ENCODE measurements at places on chromosomes 3 and 15.
A peak's percentile ranks its signal among the peaks of the same experiment; 100 is the strongest.

DNA sequence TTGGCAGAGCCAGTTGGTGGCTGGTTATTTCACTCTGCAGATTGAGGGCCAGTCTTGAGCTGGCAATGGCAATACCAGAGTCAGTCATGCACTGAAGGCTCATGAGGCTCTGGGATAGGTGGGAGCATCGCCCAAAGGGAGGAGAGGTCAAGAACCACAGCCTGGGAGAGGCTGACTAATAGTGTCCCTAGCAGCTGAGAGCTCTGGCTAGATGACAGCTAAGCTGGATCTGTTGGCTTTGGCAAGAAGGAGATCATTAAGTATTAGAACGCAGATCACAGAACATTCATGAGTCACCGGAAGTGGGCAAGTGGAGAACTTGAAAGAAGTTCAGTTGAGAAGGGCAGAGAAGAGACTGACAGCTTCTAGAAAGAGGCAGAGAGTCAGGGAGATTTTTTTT lies 521.1 kb downstream of the NR2F2 start:
- DNase-seq, result no peak

DNA sequence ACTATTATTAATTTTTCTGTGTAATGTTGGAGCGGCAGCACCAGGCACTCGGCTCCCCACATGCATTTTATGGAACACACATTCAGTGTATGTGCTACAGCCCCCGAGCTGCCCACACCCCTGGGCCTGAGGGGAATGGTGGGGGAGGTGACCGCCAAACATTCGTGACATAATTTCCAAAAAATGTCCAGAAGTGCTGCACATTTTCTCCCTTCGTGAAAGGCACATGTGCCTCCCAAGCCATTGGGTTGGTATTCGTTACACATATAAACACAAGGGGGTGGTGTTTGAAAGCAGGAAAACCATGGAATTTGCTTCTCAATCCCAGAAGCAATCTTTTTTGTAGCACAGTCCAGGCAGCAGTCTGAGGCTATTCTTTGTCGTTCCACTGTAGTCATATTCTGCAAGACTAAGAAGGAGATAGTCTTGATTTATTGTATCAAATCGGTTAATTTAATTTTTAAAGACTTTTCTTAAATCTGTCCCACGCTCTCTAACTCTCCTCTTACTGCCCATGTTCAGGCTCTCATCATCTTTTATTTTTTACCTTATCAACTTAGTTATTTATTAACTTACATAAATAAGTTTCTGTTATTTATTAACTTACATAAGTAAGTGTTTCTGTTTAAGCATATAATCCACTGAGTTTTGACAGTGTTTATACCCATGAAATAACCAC lies 39.2 kb upstream of the POLR2M start:
- peak; percentile 29 for DNase-seq

GRCh38 chr15:98292442-98293240 lies 332.1 kb downstream of the ARRDC4 start:
- peak; percentile 86 for DNase-seq

GRCh38 chr3:178522200-178523052 lies 13.8 kb upstream of the KCNMB2 start:
- DNase-seq, result no peak

- DNase-seq, result no peak
Measured at GRCh38 chr3:189863031-189863430, 231.8 kb downstream of the TP63 start.

DNA sequence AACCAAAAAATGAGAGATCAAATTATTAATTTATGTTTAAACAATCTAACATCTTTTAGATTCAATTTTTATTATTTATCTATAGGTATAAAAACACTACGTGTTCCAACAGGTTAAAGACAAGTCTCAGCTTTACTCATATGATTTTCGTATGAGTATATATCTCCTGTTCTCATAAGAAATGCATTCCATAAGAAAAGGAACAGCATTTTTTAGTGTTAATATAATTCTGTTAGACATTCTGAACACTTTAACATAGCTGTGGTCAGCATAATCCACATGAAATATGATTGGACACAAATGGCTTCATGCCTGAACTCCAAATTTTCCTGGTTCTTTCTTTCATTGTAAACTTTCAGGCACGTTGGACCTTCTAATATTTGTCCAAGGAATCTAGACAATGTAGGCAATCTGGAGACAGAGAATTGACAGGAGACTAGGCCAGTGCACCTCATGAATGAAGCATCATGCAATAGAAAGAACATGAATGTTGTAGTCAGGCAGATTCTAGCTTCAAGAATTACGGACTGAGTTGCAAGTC lies 1122.0 kb upstream of the ALCAM start:
- no peak for DNase-seq

GRCh38 chr3:185630182-185630622 lies 44.1 kb downstream of the SENP2 start:
- no peak for DNase-seq

DNA sequence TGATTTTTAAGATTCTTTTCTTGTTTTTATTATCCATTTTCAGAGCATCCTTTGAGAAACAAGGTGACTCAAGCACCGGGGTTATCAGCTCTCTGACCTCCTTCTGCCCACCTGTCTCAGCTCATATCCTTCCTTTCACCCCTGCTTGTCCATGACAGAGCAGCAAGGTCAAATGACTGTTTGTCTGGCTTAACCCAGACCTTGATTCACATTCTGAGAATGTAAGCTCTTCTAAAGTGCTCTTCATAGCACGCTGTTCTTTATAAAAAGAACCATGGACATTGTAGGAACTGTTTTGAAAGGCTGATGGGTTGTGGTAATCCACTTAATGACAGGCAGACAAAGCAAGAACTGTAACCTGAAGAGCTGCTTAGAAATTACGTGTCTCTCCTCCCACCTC lies 122.5 kb downstream of the CHST2 start:
- no peak for DNase-seq

GRCh38 chr3:107627962-107628542 lies 105.3 kb downstream of the BBX start:
- DNase-seq, result no peak

DNA sequence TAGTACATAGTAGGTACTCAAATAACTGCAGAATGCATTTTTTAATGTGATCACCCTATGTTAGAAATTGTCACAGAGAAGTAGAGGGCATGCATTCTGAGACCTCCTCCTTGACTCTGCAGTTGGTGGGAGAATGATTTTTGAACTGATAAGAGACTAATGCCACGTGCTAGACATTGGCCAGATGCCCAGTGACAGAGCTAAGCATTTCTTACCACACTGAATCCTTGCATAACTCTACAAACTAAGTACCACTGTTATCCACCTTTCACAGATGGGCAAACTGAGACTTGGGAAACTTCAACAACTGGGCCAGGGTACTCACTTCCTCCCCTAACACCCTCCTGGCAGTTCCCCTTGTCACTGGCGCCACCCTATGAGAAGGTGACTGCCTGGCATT lies 33.5 kb upstream of the SPATA12 start:
- DNase-seq, result no peak

DNA sequence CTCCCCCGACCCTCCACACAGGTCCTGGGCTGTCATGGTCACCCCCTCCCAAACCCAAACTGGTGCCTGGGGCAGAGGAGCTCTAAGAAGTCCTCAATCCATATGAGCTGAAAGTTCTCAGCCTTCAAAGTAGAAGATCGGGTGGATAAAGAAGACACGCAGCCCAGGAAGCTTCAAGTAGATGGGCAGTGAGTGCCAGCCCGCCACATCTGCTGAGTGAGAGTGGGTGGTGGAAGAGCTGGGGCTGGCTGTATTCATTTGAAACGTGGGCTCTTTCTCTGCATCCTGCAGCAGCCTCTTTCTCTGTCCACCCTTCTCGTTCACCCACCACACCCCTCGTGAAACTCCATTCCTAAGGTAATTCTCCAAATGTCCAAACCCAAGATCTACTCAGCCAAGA lies 363.8 kb upstream of the ICE2 start:
- no peak for DNase-seq

GRCh38 chr3:63934041-63934866 lies 22.1 kb upstream of the SCAANT1 start:
- no peak for DNase-seq

DNA sequence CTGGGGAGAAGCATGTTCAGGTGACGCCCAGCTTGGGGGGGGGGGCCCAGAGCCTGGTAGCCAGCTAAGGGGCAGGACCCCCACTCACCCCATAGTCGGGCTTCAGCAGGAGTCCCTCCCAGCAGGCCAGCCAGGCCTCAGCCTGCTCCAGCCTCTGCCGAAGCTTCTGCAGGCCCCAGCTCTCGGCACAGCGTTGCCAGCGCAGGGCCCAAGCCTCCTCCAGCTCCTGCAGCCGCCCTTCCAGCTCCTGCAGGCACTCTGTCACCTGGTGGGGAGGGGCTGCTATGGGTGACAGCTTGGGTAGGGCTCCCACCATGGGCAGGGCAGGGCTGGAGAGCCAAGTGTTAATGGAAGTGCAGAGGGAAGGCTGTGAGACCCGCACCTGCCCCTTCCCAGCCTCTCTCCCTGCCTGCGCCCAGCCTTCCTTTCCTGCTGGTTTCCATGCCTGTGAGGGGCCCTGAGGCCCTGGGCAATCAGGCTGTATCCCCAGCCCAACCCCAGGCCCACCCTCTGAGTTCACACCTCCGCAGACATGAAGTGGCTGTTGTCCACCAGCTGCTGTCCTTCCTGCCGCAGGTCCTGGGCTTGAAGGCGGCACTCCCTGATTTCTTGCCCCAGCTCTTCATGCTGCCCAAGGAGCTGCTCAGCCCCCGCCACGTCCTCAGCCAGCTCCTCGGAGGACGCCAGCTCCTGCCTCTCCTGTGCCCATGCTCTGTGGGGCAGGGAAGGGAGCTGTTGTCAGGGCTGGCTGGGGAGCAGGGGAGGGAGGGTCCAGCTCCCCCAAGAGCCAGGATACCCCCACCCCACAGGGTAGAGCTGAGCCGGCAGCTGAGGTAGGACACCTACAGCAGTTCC lies 14.3 kb downstream of the PLA2G4B start:
- DNase-seq, result no peak

DNA sequence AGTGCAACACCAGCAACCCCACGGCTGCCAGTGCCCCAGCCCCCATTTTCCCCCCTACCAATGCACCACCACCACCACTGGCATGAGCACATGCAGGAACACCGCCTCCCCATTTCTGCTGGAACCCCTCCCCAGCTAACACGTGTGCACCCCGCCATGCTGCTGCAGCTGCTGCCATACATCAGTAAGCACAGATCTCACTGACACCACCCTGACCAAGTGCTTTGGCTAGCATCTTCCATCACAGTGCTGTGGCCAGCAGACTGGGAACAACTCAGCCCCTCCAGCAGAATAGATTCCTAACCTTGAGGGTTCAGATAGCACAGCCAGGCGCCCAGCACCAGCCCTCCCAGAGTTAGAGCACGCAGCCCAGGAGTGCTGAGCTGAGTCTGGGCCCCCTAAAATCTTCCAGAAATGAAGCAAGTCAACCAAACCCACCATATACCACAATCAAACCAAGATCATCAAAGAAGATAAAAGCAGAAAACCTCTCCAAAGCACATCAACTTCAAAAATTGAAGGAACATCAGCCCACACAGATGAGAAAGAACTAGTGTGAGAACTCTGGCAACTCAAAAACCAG lies 81.2 kb upstream of the CDV3 start:
- no peak for DNase-seq

DNA sequence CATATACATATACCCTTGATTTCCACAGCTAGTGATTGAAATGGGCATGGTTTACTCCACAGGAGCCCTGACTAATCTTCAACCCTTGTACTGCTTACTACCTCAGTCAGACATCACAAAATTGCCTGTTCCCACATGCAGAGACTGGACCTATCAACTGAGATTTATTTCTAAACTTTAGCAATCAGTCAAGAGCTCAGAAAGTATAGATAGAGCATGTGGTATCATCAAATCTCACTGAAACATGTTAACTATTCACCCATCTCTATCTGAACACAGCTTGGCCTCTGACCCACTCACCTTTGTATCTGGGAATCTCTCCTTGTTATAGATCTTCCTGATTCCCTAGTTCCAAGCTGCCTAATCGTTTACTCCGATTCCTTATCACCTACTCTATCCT lies 14.6 kb downstream of the ADAM10 start:
- no peak for DNase-seq

GRCh38 chr15:52651868-52652267 lies 27.3 kb downstream of the ATOSA start:
- peak; percentile 81 for DNase-seq

- DNase-seq, result no peak
Measured at GRCh38 chr3:123102826-123103225, 36.0 kb downstream of the PDIA5 start.

GRCh38 chr15:43135351-43135750 lies 2.0 kb downstream of the TMEM62 start:
- peak; percentile 18 for DNase-seq

DNA sequence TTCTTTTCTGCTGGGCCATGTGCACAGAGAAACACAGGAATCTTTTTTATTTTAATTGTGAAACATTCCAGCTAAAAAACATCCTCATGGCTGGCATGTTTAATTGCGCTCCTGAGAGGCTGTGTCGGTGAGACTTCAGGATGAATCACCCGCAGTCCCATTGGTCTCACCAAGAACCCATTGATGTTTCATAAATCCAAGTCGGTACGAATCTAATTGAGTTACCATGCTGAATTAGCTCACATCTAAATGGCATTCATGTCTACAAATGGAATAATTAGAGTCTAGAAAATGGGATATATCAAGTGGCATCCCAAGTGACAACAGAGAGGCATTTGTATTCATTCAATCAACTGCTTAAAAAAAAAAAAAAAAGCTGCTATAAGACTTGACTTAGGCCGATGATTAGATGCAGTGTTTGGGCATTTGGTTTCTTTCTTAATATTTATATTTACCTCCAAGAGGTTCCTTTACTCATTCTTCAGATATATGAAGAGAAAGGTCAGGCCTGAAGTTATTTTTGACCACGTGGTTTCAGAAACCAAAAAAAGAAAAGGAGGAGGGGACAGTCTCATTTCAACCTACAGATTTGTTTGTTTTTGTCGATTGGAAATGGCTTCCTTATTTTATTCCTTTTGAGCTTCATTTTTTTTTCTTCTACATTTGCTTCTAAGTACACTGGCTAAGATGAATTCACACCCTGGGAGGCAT lies 79.1 kb upstream of the FOXB1 start:
- DNase-seq, result no peak

GRCh38 chr15:89450076-89451006 lies 46.0 kb downstream of the RHCG start:
- DNase-seq, result no peak

DNA sequence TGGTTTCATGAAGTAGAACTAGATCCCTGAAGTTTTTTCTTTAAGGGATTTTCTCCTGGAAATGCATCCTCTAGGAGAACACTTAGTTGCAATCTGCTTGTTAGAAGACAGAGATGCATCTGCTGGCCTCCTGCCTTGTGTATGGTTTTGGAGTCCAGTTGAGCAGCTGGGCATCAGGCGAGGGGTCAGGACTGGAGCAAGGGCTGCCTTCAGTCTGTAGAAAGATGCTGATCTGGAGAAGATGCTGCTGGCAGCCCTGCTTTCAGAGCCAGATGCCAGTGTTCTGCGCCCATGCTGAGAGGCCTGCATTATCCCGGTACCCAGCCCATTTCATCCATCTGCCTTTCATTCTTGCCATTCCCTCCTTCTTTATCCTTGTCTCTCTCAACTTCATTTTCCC lies 77.4 kb downstream of the CHCHD6 start:
- no peak for DNase-seq

DNA sequence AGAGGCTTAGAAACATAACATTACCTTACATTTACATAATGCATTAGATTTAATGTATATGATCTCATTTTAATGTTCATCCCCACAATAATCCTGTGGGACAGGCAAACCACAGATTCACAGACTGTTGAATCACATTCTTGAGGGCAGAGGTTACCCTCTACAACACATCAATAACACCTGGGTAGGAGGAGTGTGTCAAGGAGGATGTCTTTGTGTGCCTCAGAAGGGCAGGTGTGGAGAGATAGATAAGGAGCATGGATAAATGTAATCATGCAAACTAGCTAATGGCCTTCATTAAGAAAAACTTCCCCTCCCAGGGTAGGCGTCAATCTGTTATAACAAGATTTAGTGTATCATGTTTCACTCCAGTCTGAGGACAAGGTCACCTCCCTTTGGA lies 12.9 kb upstream of the MB21D2 start:
- DNase-seq, result no peak

Measured in iPS-NIHi11 (cell line).